ENCODE measurements at places on chromosomes 12 and 14.

- DNase-seq: no peak
These were observed 73.3 kb downstream of the EID3 start for GRCh38 chr12:104376650-104377513.

- DNase-seq: no peak
These were observed 222.0 kb downstream of the PPM1H start for GRCh38 chr12:62712681-62713573.

GRCh38 chr12:114404926-114405518 is 922 bp downstream of the TBX5 start:
- no peak for DNase-seq

DNA sequence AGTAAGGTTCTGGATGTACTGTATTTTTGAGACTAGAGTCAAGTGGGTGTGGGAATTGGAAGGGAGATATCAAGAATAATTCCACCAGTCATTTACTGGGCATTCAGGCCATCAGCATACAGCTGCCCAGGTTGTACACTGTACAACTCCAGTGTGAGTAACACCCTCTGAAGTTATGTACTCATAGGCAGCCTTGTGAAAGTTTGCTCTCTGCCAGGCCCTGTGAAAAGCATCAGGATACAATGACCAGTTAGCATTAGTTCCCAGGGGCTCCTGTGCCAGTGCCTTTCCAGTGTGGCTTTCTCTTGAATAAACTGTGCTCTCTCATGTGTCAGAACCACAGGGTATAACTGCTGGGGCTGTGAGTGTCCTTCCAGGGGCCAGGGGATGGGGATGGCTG is 89.7 kb downstream of the LGMN start:
- no peak for DNase-seq

GRCh38 chr14:30869551-30870155 is 4.7 kb upstream of the COCH start:
- no peak for DNase-seq

GRCh38 chr12:39467432-39467870 is 24.5 kb upstream of the KIF21A start:
- DNase-seq: no peak

GRCh38 chr12:95908573-95908972 is 33.8 kb downstream of the CCDC38 start:
- no peak for DNase-seq

GRCh38 chr14:63632932-63633514 is 8.6 kb downstream of the WDR89 start:
- no peak for DNase-seq

- DNase-seq: no peak
These were observed 66.9 kb downstream of the METTL25 start for GRCh38 chr12:82425241-82425640.

DNA sequence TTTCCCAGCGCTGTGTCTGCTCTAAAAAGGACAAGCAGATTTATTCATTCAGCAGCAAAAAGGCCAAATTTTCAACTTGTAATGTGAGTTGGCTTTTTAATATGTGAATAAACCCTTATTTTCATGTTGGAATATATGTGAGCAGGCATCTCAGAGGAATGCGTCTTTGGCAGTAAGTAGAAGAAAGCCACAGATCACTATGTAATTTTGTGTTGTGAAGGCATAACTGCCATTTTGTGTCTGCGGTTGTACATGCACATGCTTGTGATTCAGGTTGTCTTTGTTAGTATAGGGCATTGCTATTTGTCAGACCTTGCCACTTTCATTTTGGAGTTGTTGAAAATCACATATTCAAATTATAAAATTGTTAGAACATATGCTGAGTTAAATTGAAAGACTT is 398.8 kb upstream of the RGS6 start:
- DNase-seq: no peak

GRCh38 chr12:10708862-10709261 is 14.3 kb downstream of the YBX3 start:
- DNase-seq: no peak

GRCh38 chr12:5861416-5861815 is 83.6 kb downstream of the ANO2 start:
- no peak for DNase-seq

DNA sequence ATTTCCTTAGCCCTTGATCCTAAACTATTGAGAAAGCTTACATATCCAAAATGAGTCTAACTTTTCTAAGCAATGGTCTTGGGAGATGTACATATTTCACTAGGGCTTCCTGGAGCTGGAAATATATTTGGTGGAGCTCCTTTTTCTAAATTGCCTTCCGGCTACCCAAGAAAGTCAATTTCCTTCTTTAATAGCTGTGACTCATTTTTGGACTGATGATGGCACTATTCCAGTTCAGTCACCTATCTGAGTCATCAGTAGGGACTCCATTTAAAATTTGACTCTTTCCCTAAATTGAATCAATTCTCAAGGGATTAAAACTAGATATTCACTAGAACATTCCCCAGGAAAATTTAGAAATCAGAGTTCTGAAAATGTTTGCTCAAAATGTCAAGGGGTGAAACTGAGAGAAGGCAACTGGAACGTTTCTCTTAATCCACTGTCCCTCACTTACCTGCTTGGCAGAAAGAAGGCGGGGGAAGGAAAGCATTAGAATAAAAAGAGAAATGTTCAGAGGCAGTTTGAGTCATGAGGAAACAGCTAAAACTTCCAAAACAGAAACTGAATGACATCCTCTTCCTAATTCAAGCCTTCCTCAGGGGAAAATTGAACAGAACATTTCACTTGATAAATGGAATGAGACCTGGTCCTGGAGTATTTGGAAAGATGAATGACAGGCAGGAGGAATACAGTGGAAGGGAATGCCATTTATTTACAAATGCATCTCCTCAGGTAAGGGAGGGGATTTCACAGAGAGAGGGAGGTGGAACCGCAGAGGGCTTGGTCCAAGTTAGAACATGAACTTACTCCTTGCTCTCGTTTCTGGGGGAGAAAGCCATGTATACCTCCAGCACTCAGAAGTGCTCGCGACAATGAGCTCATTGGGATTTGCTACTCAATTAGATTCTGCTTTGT is 91.2 kb downstream of the RGS6 start:
- DNase-seq: no peak

GRCh38 chr12:29253906-29254625 is 105.0 kb downstream of the FAR2 start:
- DNase-seq: no peak

Measured in stimulated activated CD4-positive, alpha-beta T cell treated with anti-CD3 and anti-CD28 coated beads, TNF-alpha, amount 100 ng/mL, for 4 hours (primary cell).